ENCODE measurements at places on chromosomes 11 and 22. TPM values are rescaled to one million over a fixed set of nuclear protein-coding genes. Genes with fewer than 3 reads are reported as not detected.

DNA sequence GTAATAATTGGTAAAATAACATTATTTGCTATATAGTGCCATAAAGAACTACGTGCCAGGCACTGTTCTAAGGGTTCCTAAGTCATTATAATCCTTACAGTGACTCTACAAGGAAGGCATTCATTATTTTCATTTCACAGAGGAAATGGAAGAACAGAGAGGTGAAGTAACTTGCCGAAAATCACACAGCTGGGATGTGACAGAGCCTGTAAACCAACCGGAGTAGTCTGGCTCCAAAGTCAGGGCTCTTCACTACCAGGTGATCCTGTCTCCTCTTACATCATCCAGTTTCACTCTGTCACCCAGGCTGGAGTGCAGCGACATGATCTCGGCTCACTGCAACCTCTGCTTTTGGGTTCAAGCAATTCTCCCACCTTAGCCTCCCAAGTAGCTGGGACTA lies 59.2 kb upstream of the RBFOX2 start:
- DNase-seq, result no peak

DNA sequence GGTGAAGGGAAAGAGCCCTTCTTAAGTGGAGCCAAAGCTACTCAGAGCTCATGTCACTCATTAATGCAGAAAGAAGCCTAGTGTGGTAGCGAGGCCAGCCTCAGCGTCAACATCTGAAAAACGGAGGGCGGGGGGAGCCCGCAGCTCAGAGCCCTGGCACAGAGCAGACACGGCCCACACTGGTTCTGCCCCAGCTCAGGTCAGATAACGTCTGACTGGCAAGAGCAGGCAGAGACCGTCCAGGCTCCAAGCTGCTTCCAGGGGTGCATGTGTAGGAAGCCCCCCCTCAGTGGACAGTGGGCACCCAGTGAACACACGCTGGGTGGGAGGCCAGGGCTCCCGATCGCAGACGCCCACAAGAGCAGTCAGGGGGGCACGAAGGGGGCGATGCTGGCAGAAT lies 100.8 kb downstream of the SHANK2 start:
- no peak for DNase-seq

- DNase-seq, result no peak
Observed at GRCh38 chr11:126408901-126409619, 53.6 kb downstream of the ST3GAL4 start.

DNA sequence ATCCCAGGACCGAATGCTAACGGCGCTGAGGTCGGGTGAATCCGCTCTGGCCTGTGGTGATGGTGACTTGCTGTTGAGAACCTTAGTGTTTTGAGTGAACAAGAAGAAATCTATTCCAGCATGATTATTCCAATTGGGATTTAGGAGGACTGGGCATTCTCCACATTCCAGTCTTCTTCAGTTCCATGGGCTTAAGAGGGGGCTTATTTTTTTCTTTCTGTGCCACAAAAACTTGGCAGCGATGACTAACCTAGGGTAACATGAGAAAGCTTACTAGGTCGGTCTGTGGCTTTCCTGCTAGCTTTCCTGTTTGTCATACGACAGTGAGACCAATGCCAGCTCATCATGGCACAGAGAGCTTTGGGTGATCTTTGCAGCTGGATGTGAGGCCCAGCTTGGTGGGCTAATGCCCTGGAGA lies 62.9 kb upstream of the ATXN10 start:
- no peak for DNase-seq

DNA sequence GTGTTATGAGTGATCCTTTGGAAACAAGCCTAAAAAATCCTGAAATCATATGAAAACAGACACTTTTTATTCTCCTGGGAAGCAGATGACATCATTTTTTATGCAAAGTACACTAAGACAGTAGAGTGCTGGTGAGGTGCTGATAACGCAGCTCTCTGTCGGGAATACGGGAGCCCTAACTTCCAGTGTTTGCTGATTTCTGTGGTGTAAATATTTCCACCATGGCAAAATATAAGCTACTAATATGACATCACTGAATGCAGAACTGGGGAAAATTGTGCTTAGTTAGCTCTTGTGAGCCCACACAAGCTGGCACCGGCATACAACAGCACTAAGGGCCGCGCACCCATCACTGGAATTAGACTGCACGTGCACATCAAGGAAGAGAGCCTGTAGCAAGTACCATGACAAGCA lies 82.6 kb downstream of the FAM76B start:
- DNase-seq, result no peak

- DNase-seq, result no peak
Observed at GRCh38 chr22:48070083-48070482, 1307.6 kb downstream of the TBC1D22A start.

DNA sequence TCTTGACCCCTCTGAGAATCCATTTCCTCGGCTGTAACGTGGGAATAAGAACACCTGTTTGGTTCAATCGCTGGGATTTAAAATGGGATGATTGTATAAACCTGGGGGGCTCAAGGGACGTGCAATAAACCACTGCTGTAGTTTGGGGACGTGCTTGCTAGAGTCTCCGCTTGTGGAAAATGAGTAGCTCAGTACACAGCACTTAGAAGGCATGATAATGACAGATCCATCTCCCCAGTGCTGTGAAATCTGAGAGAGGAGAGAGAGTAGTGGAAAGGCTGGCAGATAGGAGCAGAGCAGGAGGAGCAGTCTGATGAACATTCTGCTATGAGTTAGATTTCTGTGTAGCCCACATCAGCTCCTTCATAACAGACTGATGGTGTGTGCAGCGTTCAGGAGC lies 256.5 kb downstream of the MN1 start:
- DNase-seq, result no peak

DNA sequence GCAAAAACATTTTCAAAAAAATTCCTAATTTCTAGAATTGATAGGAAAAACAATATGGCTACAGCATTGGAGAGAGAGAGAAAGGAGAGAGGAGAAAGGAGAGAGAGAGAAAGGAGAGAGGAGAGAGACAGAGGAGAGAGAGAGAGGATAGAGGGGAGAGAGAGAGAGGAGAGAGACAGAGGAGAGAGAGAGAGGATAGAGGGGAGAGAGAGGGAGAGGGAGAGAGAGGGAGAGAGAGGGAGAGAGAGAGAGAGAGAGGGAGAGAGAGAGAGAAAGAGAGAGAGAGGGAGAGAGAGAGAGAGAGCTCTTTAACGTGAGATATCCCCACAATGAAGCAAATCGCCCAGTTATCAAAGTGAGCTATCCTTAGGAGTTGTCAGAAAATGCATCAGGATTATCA lies 737 bp upstream of the TYR start:
- DNase-seq, result no peak

The OR8K5 gene
- not detected for polyA plus RNA-seq

The H19 gene
- 1,758 TPM for polyA plus RNA-seq

The HEPN1 gene
- polyA plus RNA-seq, result 1.3 TPM

Data from renal pelvis (tissue), 12 donors.